ENCODE measurements at places on chromosomes 1 and 21. TPM values are rescaled to one million over a fixed set of nuclear protein-coding genes. Genes with fewer than 3 reads are reported as not detected.

DNA sequence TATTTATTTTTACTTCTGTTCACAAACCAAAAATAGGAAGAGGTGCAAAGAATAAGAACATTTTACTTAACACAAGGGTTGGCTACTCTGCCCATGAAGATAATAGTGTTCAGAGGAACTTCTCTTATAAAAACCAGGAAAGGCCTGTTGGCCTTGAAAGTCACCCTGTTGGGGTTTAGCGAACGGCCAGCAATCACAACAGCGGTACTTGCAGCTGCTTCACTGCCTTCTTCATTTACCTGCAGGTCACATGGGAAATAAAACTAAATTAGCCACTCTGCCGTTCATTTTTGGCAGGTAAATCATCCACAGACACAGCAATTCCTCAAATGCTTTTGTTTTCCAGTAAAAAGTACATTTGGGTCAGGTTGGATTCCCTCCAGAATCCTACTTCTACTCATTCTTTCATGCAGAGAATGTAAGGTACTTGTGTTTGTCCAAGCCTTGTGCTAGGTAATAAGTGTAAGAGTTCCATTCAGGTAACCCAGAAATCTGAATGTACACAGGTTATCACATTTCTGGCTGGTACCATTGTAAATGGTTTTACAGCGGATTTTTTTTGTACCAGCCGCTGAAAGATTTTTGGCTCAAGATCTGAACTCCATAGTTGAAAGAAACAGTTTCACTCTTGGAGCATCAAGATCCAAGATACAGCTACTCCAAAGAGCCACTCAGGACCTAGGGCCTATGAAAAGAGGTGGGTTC lies 13.1 kb downstream of the SERPINC1 start:
- no peak for DNase-seq

The RYR2 gene
- total RNA-seq: 0.13 TPM

GRCh38 chr1:80582980-80583379 lies 1217.8 kb upstream of the ADGRL2 start:
- DNase-seq: no peak

The LCE1C gene
- total RNA-seq: not detected
